A549 treated with RU486 at 1 μM for 4 hours (cell line): ENCODE measurements at places on chromosomes 4 and X. TPM values are rescaled to one million over a fixed set of nuclear protein-coding genes. Genes with fewer than 3 reads are reported as not detected.

PAGE4 gene
- not detected in 5 replicates for total RNA-seq

PFKFB1 gene
- 0.10 TPM in 1 of 5 replicates, not detected in the others for total RNA-seq

HELT gene
- total RNA-seq: not detected in 5 replicates

DMP1 gene
- total RNA-seq: not detected in 5 replicates

NLGN4X gene
- not detected in 5 replicates for total RNA-seq

ZAR1 gene
- total RNA-seq: 0.13 to 0.18 TPM in 2 of 5 replicates, not detected in the others

EXOC1L gene
- not detected in 5 replicates for total RNA-seq

FAM114A1 gene
- 21.9 to 42.4 TPM (median 31.8 TPM) in 5 replicates for total RNA-seq

ETDB gene
- not detected in 5 replicates for total RNA-seq

TAF7L gene
- total RNA-seq: 0.06 to 0.24 TPM (median 0.22 TPM) in 3 of 5 replicates, not detected in the others

PRDM8 gene
- total RNA-seq: 0.23 to 0.70 TPM (median 0.54 TPM) in 5 replicates

TCEAL8 gene
- 16.9 to 41.0 TPM (median 30.2 TPM) in 5 replicates for total RNA-seq

RBMXL3 gene
- total RNA-seq: not detected in 5 replicates
